ENCODE measurements at places on chromosomes 4 and X.
A peak's percentile ranks its signal among the peaks of the same experiment; 100 is the strongest.

GRCh38 chr4:42547805-42548204, 109.1 kb downstream of the ATP8A1 start:
- no peak for DNase-seq

- DNase-seq: no peak
Observed at GRCh38 chr4:16120720-16121119, 36.9 kb upstream of the PROM1 start.

DNA sequence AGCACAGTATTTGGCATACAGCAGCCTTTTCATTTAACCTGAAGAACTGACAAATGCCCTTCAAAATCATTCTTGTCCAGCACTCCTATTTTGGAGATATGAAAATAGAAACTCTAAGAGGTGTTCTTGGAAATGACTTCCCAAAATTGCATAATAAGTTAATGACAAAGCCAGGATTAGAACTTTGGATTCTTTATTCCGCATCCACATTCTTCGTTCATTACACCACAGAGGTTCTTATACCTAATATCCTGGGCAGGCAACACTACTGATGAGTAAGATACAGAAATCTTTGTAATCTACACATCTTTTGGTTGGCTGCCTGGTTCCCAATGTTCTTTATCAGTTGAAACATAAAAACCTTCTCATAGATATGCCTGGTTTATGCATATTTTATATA, 5.9 kb downstream of the COL25A1 start:
- no peak for DNase-seq

DNA sequence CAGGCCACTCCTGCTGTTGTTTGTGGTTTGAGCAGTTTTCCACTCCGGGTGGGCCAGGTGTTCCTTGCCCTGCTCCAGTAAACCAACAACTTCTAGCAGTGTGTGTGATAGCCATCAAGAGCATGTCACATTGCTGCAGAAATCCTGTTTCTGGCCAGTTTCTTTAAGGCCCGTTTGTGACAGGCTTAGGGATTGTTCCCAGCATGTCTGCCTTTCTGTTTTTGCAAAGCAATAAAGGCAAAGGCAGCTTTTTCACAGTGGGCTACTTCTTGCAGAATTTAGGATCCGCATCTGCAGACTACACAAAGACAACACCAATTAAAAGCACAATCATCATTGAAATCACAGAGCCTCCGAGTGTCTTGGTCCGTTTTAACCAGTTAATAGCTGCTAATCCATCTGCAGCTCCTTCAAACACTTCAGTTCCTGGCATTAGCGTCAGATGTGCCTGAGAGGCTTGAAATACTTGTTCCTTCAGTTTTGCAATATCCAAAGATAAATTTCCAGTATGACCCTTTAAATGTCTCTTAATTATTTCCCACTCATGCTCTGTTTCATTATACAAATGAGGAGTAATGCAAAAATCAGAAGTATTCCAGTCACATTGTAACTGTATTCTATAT, 65.1 kb downstream of the ADAM29 start:
- DNase-seq: no peak

GRCh38 chr4:98864560-98864959, 64.4 kb downstream of the EIF4E start:
- no peak for DNase-seq

DNA sequence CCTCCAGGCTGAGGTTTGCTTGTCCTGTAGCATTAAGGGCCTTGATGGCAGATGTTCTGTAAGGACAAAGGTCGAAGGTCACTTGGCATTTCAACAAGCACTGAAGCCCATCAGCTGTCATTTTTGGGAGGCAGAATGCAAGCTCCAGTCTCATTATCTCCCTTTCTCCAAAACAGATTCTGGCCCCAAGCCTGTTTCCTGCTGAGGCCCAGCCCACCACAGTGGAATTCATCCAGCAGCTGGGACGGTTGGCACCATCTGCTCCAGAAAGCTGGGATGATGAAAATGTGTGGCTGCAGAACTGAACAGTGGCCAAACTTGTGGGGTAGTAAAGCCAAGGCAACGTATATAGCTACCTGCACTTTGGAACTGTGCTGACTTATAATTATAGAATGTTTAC, 17.7 kb upstream of the PPEF2 start:
- DNase-seq: peak; percentile 63

DNA sequence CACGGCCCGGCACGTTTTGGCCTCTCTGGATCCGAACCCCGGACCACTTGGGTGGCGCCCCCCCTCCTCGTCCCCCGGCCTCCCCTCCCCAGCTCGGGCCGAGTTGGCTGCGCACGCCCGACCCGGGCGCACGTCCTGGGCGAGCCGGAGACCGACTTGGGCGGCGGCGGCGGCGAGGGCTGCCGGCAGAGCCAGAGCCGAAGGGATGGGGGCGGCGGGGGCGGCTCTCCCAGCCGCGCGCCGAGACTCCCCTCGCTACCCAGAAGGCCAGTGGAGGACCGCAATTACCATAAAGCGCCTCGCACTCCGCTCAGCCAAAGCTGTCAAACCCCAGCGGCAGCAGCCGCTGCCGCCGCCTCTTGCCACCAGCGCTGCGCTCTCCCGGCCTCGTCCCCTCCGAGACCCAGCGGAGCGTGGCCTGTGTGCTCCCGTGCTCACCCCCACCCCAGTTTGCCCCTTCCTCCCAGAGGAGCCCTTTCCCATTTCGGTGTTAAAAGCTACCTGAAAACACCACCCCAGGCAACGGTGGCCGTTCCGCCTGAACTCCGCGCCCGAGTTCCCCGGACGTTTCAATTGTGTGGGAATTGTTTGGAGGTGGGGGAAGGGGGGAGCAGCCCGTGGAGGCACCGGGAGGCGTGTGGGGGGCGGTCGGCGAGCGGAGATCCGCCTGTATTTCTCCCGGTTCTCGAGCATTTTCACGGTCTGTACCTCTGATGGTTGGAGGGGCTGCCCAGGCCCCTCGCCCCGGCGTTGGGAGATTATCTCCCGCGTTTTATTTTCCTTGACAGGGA, 701 bp upstream of the BCOR start:
- no peak for DNase-seq

DNA sequence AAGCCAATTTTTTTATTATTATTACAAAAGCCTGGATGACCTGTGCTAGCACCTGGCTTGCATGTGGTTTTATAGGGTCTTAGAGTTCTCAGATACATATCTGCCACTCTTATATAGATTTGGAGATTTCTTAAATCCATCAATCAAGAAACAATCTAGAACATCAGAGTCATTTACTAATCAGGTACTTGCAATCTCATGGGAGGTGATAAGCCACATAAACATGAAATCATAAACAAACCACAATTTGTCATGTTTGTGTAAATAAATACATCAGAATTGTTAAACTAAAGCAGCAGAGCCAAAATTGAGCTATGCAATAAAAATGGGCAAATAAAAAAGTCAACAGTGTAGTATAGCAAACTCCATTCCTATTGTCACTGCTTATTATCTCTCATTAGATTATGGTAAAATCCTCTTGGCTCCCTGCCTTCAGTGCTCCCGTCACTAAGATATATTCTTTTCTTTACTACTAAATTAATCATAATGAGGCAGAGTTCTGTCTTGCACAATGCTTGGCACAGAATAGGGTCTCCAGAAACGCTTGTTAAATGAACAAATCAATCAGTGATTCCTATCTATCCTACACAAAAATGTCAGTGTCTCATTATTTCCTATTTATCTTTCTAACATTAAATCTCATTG, 108.7 kb upstream of the TTC29 start:
- DNase-seq: no peak

DNA sequence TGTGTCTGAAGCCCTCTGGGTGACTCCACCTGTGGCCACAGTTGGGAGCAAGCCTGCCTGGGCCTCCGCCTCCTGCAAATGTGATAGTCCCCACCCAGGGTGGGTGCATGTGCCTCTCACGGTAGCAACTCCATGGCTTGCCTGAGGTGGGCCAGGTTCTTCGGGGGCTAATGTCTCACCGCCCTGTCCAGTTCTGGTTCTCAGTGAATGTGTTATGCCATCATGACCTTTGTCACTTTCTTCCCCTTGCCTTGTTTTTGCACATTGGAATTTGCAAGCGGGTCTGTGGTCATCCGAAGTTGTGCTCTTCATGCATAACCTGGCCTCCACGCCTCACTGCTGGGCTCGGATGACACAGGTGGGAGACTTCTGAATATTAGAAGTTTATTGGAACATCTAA, 39.7 kb downstream of the SHROOM2 start:
- no peak for DNase-seq

GRCh38 chr4:167774646-167775045, 317.7 kb upstream of the ANXA10 start:
- no peak for DNase-seq

All from muscle of back (tissue), 13 donors.